ENCODE measurements at places on chromosomes 7 and 10.

DNA sequence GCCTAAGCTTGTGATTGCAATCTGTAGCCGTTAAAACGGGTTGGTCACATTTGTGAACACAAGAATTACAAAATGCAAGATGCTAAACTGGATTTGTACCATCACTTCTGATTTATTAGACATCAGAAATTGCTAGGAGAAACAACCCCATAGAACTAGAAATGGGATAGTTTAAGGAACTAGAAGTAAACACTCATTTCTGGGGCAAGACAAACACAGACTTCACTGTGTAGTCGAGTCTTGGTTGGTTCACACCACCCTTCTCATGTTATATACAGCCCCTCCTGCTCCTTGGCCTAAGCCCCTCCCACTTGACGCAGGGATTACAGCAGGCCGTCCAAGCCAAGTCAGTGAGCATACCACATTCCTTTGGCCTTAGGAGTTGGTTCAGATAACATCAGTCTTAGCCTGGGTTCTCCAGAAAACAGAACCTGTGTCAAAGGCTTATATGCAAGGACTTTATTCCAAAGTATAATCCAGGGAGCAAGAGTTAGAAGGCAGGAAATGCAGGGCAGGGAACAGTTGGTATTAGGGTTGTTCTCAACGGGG is 2.0 kb upstream of the NRAP start:
- DNase-seq = no peak

- DNase-seq = no peak
Measured at GRCh38 chr10:116671274-116671926, 50.6 kb downstream of the PNLIPRP2 start.

DNA sequence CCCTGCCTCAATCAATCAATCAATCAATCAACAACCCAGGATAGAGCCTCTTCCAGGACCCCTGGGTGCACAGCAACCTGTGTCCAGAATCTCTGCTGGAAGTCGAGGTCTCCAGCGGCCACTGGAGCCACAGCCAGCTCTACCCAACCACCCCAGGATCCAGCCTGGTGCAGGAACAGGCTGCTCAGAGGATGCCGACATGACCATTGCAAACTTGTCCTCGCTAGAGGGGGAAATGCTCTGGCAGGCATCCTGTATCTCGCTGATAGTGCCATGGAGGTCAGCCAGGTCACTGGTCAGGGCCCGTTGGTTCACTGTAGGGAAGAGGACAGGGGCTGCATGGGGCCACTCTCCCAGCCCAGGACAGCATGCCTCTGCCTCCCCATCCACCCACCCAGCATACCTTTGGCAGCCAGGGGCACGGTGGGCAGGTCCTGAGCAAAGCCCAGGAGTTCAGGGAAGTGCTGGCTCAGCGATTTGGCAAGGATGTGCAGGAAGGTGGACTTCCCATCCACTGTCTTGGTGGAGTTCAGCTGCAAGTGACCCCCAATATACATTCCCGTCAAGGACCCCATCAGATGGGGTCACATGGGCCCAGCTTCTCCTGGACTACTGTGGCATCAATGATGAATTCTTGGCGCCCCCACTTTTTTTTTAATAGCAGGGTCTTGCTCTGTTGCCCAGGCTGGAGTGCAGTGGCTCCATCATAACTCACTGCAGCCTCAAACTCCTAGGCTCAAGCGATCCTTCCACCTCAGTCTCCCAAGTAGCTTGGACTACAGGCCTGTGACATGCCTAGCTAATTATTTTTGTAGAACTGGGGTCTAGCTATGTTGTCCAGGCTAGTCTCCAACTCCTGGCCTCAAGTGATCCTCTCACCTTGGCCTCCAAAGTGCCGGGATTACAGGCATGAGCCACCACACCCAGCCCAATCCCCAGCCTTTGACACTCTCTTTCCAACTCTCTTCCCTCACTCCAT is 49.4 kb downstream of the GRID2IP start:
- DNase-seq = no peak

GRCh38 chr7:114981323-114981722 is 59.4 kb downstream of the MDFIC start:
- no peak for DNase-seq

DNA sequence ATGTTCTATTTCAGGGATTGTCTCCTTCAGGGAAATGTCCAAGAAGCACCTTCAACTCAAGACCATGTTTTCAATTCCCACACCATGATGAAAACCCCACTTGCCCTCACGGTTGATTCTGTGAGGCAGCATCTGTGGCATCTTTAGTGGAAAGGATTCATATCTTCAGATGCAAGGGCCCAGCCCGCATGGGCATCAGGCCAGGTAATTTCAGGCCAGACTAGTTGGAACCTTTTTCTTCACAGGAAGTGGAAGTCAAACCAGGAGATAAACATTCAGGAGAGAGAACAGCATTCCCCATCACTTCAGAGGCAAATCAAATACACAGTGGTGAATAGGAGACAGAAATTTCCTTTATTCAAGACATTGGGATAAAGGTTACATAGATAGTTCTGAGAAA is 88.8 kb downstream of the JCAD start:
- no peak for DNase-seq

DNA sequence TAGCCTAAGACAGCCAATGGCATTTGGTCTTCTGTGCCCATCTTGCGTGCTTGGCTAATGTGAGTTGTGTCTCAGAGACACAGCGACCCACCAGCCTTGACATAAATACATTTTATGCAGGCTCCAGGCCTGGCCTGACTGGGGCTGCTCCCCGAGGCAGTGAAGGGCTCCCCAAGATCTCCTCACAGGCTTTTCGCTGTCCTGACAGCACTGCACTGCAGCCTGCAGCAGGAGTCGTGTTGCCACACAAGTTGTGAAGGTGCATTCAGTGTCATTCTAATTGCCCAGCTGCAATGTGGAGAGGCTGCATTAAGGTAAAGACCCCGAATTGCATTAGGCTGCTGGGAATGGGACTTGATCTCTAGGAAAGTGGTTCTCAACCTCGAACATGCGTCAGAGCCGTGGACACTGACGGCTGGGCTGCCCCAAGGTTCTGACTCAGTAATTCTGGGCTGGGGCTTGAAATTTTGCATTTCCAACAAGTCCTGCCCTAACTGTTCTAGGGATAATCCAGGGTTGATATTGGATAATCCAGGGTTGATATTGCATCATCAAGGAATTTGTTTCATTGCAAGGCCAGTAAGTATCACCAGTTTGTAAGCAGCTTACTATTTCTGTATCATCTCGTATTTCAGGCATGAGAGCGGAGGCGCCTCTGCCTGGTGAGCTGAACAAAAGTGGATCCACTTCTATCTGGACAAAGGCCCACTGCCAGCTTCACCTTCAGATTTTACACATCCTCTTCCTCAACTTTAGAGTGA is 108.7 kb upstream of the INSIG1 start:
- DNase-seq = no peak

DNA sequence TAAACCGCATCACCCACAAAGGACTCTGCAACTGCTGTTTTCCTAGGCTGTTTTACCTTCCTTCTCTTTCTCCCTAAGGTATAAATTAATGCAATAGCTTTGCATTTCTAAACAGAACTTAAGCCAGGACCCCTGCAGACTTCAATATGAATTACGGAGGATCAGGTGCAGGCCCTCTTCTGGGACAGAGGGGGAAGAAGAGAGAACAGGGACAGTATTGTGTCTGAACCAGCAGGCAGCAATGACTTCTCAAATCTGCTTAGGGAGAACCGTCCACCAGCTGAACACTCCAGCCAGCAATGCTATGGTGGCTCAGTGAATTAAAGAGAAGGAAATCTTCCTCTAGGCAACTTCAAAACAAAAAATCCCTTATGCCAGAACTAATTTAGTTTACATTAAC is 35.7 kb downstream of the POLR3A start:
- DNase-seq = no peak

GRCh38 chr10:77355844-77356243 is 281.8 kb downstream of the KCNMA1 start:
- DNase-seq = no peak

GRCh38 chr10:72309290-72310240 is 35.8 kb downstream of the DDIT4 start:
- no peak for DNase-seq

DNA sequence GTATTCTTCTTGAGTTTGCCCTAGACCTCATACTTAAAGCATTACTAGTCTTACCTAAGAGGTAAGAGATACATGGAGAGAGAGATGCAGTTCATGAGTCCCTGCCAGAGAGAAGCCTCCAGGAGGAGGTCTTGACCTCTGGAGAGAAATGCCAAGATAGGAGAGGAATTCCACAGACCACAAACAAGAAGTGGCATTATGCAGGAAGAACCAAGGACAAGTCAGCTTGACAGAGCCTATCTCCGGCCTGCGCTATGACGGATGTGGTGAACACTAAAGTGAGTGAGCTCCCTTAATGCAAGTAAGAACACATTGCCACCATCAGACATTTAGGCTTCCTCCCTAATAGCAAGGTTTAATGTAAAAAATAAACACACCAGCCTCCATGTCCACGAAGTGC is 27.9 kb upstream of the COL1A2 start:
- no peak for DNase-seq

DNA sequence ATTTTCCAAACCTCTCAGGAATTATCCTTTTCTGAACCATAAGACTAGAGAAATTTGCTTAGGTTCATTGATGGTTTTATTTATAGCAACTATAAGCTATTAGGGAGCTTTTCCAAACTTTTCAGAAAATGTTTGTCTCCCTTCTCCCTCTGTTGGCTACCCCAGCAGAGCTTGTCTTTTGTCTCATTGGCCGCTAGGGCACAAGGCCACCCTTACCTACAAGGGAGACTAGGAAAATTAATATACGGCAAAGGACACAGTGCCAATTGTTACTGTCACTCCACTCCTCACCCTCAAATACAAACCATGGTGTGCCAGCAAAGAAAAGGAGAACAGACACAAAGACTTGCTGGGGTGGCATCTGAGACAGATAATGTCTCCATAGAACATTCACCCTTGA is 471.4 kb downstream of the XPNPEP1 start:
- no peak for DNase-seq

DNA sequence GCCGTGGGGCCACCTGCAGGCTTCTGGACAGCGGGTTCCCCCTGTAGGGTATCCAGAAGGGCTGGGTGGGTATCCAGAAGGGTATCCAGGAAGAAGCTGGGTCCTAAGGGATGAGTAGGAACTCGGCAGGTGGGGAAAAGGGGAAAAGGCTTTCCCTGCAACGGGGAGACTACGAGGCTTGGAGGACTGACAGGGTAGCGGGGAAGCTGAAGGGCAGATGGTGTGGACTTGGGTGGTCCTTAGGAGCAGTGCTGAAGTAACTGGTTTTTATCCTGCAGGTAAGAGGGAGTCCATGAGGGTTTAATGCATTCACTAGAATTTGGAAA is 525 bp downstream of the UBE2D4 start:
- DNase-seq = no peak

DNA sequence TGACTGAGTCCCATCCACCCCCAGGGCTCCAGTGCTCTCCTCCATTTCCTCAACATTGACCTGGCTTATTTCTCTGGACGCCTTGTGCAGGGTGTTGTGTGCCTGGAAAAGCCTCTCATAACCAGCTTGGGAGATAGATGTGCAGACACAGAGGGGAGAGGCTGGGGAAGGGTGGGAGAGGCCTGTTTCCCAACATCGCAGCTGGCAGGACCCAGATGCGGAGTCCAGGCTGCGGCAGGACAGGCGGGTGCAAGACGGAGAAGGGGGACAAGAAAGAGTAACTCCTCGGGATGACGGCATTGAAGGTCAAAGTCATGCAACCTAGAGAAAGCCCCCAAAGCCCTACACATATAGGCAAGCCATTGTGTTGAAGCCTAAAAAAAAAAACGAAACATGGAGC is 54.1 kb upstream of the ANTXRL start:
- no peak for DNase-seq

GRCh38 chr10:1549591-1550290 is 187.6 kb downstream of the ADARB2 start:
- DNase-seq = no peak

DNA sequence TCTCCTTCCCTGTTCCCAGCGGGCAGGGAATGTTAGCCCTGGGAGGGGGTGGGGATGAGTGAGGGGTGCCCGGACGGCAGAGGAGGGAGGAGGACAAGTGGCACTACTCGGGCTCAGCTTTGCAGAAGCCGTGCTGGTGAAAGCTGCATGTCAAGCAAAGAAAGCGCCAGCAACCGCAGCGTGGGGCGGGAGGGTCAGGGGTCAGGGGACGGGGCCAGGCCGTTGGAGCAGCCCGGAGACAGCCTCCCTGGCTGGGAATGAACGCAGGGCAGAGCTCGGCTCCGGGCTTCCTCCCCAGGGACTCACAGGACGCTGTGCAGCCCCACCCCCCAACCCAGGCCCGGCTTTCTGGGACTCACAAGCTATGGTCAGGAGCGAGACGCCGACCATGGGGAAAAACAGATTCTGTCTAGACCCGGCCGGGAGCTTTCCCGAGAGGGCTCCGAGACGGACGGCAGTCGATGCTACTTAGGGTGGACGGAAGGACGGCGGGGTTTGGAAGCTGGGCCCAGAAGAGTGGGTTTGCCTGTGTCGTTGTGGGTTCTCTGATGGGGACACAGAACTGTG is 113.4 kb downstream of the VIPR2 start:
- no peak for DNase-seq

GRCh38 chr10:89283936-89284475 is 17.8 kb upstream of the IFIT2 start:
- no peak for DNase-seq

DNA sequence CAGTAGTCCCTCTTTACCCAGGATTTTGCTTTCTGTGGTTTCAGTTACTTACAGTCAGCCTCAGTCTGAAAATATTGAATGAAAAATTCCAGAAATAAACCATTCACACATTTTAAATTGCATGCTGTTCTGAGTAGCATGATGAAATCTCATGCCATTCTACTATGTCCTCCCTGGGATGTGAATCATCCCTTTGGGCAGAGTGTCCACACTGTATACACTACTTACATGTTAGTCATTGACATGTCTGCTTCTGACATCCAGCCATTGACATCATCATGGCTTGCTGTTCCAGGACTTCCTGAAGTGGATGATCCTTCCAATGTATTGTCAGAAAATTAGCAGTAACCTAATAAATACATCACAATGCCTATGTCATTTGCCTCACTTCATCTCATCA is 34.6 kb upstream of the MALRD1 start:
- no peak for DNase-seq

DNA sequence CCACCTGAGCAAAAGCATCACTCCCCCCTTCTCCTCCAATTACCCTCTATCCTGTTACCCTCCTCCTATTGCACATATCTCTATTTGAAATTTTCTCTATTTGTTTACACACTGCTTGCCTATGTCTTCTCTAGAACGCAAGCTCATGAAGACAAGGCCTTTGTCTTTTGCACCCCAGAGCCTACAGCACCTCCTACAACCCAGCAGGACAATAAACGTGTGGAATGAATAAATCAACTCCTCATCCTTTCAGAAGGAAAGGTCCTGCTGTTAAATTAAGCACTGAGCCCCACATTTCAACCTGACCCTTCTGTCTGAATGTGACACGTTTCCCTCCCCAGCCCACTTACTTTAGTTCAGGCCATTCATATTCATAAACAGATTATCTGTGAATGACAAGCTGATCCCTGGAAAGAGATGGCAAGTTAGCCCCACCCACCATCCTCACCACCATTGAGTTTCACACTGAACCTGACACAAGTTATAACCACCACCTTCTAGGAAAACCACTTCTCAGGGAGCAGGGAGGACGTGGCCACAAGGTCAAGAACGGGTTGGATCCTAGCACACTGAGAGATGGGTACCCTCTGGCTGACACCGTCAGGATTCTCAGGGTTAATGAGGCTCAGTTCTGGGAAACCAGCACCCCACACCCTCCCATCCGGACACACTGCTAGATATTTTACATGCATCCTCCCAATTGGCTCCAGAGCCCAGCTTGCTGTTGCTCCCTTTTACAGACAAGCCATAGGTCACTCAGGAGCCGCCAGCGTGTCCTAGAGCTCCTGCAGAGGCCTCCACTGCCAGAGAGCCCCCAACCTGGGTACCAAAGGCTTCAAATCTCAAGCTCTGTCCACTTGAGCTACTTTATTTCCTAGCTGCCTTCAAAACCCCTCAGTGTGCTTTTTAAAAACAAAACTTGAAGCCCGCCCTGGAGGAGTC is 934 bp downstream of the PRTFDC1 start:
- no peak for DNase-seq
